CD8-positive, alpha-beta memory T cell (primary cell): ENCODE measurements at places on chromosomes 7 and 10. TPM values are rescaled to one million over a fixed set of nuclear protein-coding genes. Genes with fewer than 3 reads are reported as not detected.

The PNLIPRP2 gene
- not detected for total RNA-seq

The MPP7 gene
- 6.6 TPM for total RNA-seq

The PNLIPRP1 gene
- not detected for total RNA-seq

The MBL2 gene
- not detected for total RNA-seq

The RBM20 gene
- total RNA-seq, result 0.09 TPM

The LRRTM3 gene
- not detected for total RNA-seq

The OGA gene
- 95.8 TPM for total RNA-seq

The TSPAN12 gene
- not detected for total RNA-seq

The PILRA gene
- 1.9 TPM for total RNA-seq

The TMEM196 gene
- not detected for total RNA-seq

The HMX3 gene
- not detected for total RNA-seq

The TBX20 gene
- not detected for total RNA-seq

The RBM17 gene
- 269 TPM for total RNA-seq

The NKX1-2 gene
- total RNA-seq, result not detected

The CRHR2 gene
- total RNA-seq, result not detected

The RRP12 gene
- 111 TPM for total RNA-seq

The PPP1R17 gene
- total RNA-seq, result not detected

The MMD2 gene
- not detected for total RNA-seq

The OR13A1 gene
- not detected for total RNA-seq

The AKR1B15 gene
- not detected for total RNA-seq

The COL17A1 gene
- not detected for total RNA-seq

The OR2A12 gene
- not detected for total RNA-seq

The LHPP gene
- total RNA-seq, result 5.2 TPM

The SPDYE11 gene
- total RNA-seq, result not detected

The SPDYE9 gene
- not detected for total RNA-seq

The ADCY1 gene
- 1.3 TPM for total RNA-seq

The AMZ1 gene
- 0.07 TPM for total RNA-seq

The AKR1C4 gene
- total RNA-seq, result not detected

The MKI67 gene
- total RNA-seq, result 136 TPM

The CYP2C8 gene
- not detected for total RNA-seq

The FOXP2 gene
- not detected for total RNA-seq

The SPDYE2 gene
- total RNA-seq, result not detected
